ENCODE measurements at places on chromosomes 5 and 9.

DNA sequence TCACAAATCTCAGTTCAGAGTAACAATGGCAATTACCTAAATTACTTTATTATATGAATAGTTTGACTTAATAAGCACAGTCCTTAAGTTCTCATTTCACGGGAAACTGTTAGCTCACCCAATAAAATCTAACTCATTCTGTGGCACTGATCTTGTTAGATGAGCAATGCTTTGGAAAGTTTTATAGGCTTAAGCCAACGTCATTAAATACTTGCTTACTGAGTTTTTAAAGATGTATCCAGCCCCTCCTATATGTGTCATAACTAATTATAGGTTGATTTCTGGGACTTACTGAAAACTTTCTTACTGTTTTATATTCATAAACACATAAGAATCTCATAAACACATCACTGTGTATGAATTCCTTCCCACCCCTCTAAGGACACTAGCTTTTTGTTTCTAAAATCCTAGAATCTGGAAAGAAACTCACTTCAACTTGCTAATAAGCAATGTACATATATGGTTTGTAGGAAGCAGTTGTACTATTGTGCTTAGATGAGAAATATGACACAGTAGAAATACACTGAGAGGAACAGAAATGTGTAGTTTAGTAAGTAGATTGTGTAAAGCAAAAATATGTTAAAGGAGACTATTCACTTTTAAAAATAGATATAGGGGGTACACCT, 14.1 kb upstream of the MARCOL start:
- DNase-seq, result no peak

- DNase-seq, result no peak
These were observed 124.0 kb upstream of the PPP1R26 start for GRCh38 chr9:135355521-135356011.

- DNase-seq, result no peak
These were observed 39.9 kb downstream of the ATG10 start for GRCh38 chr5:82011761-82012160.

DNA sequence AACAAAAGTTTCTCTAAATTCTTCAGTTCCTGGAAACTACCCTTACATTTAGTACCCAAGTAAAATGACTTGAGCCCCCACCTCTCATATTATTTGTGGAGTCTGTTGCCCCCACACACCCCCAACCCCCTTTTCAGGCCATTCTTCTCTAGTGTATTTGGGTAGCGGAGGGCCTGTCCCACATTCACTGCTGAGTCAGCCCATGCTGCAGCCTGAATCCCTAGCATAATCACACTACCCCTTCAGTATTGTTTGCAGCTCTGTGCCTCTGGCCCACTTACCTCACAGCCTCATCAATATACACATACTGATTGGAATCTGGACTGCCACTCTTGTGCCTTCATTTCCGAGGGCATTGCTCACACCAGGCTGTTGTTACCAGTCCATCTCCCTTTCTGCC, 26.8 kb downstream of the RGS7BP start:
- no peak for DNase-seq

- DNase-seq, result peak; percentile 54
These were observed 36.4 kb downstream of the GLT6D1 start for GRCh38 chr9:135602789-135603481.

GRCh38 chr9:14677872-14678271, 15.4 kb downstream of the ZDHHC21 start:
- no peak for DNase-seq

DNA sequence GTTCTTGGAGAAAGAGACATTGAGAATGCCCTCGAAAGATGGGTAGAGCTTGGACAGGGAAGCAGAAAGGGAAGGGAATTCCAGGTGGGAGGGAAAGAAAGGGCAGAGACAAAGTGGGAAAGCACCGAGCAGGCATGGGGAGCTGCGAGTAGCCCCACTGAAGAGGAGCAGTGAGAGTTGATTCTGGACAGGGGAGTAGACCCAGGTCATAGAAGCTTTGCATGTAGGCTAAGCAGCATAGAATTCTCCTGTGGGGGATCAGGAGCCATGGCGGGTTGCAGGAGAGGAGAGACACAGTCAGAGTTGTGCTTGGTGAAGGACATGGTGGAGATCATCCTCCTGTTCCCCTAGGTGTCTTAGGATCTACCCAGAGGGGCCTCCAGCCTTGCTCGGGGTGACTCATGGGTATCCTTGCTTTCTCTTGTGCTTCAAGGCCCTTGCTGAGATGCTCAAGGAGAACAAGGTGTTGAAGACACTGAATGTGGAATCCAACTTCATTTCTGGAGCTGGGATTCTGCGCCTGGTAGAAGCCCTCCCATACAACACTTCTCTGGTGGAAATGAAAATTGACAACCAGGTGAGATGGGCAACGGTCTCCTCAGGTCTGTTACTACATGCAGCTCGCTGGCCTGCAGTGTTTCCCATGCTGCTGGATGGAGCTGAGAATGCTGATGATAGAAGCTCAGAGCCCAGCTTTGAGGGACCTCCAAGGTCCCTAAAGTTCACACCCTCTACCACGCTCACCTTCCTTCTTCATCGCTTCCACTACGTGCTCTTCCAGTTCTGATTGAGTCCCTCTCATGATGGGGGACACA, 64.5 kb downstream of the TSTD2 start:
- DNase-seq, result no peak

GRCh38 chr9:28155671-28156070, 582.4 kb upstream of the C9orf72 start:
- no peak for DNase-seq

DNA sequence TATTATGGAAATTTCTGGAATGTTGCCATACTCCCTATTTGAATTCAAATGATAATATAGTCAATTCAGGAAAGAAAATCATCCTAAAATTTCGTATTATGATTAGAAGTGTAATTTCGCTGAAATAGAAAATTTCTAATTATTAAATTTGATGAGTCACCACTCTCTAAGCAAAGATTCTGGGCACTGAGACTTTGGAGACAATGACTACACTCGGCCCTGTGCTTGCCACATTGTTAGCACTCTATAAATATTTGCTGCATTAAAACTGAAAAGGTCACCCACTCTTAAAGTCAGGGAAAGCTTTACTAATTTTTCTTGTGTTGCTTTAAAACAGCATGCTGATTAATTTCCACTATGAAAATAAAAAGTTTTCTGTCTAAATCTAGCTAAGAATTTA, 240.3 kb downstream of the TLE4 start:
- no peak for DNase-seq

GRCh38 chr5:160547061-160547460, 125.4 kb downstream of the PTTG1 start:
- DNase-seq, result no peak

Measured in stimulated activated CD4-positive, alpha-beta T cell treated with anti-CD3 and anti-CD28 coated beads, Interleukin-4, amount 100 ng/mL, for 4 hours (primary cell).